ENCODE measurements at places on chromosomes 7 and 10. TPM values are rescaled to one million over a fixed set of nuclear protein-coding genes. Genes with fewer than 3 reads are reported as not detected.
A peak's percentile ranks its signal among the peaks of the same experiment; 100 is the strongest.

HABP2 gene
- total RNA-seq = not detected

GIMAP2 gene
- total RNA-seq = not detected

CNTNAP2 gene
- total RNA-seq = 14.0 TPM

WNT8B gene
- not detected for total RNA-seq

PSMA2 gene
- 119 TPM for total RNA-seq

HOXA10 gene
- total RNA-seq = not detected

FAM25G gene
- total RNA-seq = not detected

GRCh38 chr10:126950401-126951105, 45.3 kb downstream of the DOCK1 start:
- no peak for DNase-seq

DNA sequence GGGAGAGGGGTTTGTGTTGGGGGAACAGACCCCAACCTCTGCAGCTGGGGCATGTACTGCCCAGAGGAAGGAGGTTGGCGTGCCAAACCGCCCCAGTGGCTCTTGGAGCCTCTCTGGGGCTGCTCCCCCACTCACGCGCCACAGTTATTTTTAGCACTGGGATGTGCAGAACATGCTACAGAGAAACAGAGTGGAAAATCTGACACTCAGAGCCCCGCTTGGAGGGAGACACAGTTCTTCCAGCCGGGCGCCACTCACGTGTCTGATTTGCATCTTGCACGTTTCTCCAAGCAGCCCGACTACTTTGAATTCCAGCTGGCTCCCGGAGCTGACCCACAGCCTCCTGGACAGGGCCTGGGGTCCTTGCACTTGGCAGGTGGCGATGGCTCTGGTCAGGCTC, 182.0 kb downstream of the RPS24 start:
- DNase-seq = peak; percentile 51

DNA sequence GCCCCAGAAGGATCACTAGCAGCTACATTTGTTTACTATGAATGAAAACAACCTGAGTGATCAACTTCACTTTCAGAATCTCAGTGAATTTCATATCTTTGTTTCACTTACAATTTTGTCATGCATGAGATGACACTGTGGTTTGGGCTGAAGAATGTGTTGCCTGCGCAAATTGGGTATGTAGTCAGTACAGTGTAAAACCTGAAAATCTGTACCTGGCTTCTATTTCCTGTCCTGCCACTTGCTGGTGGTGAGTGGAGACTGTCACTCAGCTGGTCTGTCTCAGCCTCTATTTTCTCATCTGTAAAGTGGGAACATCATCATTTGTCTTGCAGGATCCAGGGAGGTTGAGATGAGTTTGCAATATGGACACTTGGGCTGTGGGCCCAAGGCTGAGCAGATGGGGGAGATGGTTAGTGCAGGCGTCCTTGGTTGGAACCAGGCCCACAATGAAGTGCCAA, 118.0 kb downstream of the WDFY4 start:
- DNase-seq = no peak

- DNase-seq = no peak
Observed at GRCh38 chr10:117860823-117861222, 185.9 kb downstream of the RAB11FIP2 start.

GRCh38 chr7:146661435-146661834, 544.8 kb downstream of the CNTNAP2 start:
- no peak for DNase-seq

DNA sequence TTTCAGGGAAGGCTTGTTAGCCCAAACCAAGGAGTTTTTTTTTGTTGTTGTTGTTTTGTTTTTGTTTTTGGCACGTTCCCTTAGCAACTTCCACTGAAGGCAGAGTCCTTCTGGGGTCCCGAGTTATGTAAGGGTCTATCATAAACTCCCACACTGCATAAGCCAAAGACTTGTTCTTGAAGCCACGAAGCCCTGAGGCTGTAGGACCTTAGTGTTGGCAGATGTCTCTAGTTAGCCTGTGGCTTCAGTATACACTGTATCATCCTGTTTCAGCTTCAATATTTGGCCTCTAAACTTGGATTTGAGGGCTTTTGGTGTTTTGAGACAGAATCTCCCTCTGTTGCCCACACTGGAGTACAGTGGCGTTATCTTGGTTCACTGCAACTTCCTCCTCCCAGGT, 13.6 kb downstream of the KPNA7 start:
- no peak for DNase-seq

- DNase-seq = no peak
Observed at GRCh38 chr7:5758753-5759335, 22.6 kb downstream of the RNF216 start.

- no peak for DNase-seq
Observed at GRCh38 chr7:94420328-94420727, 25.6 kb downstream of the COL1A2 start.

DNA sequence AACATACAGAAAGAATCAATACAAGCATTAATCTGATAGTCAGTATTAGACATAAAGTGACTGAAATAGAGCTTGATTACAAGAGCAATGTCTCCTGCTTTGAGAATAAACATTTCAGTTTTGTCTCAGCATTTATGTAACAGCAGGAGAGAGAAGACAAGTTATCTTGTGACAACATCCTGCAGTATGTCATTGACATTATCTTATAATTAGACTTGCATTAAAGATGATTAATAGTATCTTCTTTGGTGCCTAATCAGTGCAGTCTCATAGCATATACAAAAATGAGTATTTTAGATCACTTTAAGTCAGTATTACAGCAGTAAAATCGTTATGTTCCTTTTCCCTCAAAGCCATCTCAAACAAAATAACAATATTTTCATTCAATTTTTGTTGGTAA, 436.1 kb upstream of the ETV1 start:
- no peak for DNase-seq

- DNase-seq = no peak
Observed at GRCh38 chr7:96578606-96579005, 131.0 kb downstream of the SEM1 start.

DNA sequence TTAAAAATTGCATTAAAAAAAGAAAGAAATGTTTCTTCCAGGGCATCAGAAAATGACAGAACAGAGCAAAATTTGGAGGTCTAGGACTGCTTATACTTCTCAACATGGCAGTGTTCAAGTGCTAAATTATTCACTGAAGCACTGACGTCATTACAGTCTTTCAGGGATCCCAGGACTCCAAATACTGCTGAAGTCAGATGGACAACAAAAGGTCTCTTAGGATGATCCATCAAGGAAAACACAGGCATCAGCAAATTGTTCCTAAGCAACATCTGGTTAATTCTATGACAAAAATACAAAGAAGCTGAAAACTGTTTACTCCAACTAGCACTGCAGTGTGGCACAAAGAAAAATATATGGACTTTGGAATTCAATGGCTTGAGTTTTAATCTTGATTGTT, 52.1 kb downstream of the PDK4 start:
- no peak for DNase-seq

DNA sequence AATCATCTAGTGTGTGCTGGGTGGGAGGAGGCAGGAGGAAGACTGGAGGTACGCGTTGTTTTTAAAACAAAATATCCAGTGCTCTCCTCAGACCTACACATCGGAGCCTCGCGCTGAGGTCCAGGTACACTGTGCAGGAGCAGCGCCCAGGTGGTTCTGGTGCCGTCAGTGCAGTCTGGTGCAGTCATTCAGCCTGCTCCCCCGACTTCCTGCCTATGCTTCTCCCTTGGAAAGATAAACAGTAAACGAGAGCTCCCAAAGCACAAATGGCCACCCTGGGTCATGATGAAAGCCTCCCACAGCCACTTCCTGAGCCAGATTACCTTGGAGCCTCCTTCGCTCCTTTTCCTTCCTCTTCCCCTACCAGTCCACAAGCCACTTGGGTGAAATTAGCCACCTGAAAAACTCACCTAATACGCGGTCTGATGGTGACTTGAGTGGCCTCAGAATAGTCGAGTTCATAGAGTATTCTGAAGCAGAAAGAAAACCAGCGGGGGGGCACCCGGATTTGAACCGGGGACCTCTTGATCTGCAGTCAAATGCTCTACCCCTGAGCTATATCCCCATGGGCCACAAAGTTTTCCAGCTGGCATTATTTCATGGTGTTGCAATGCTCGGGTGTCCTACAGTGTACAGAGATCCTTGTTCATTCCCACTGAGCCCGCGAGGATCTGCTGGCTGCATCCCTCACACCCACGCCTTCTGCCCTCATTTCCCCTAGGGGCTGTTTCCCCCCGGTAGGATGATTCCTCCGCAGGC, 82.5 kb downstream of the ZNF467 start:
- peak; percentile 59 for DNase-seq

DNA sequence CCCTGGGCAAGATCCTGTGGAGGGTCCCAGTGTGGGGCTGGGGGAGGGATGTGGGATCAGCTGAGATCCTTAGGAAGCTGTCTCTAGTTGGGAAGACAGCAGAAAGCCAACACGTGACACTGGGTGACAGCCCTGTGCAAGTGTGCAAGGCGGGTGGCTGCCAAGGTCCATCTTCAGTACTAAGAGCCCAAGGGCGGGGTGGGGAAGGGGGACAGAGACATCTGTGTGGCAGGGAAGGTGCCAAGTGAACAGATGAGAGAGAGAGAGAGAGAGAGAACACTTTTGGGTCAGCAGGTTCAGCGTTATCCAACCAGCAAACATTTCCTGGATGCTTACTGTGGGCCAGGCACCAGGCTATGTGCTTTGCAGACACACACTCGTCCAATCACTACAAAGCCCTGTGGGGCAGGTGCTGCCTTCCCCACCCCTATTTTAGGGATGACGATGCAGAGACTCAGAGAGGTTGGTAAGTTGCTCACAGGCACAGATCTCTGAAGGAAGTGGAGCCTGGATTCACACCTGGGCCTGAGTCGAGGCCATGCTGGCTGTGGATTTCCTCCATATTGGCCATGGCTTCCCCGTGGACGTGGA, 135.7 kb downstream of the GRK5 start:
- DNase-seq = no peak

- DNase-seq = no peak
Observed at GRCh38 chr10:13376297-13376696, 28.2 kb upstream of the SEPHS1 start.

DNA sequence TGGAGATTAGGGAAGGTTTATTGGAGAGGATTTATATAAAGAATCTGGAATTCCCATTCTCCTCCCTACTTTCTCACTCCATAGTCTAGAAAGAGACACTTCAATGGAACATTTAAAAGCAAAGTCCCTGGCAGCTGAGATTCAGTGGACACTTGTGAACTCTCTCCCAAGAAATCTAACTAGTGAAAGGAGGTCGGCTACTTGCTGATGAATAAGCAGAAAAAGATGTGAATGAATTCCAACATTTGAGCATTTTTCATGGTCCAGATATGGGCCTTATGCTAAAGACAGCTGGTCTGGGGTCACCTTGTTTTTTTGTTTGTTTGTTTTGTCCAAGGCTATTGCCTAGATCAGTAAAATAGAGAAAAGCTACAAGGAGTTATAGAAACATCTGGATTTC, 141.1 kb upstream of the LRRTM3 start:
- DNase-seq = peak; percentile 43

DNA sequence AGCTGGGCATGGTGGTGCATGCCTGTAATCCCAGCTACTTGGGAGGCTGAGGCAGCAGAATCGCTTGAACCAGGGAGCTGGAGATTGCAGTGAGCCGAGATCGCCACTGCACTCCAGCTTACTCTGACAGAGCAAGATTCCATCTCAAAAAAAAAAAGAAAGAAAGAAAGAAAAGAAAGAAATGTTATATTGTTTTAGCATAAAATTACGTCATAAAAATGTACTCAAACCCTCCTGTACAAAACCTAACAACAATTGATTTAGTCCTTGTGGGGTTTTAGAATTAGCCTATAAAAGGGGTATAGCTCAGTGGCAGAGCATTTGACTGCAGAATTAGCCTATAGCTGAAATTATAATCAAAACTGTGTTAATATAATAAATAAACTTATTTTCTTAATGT, 27.9 kb downstream of the PIK3AP1 start:
- no peak for DNase-seq

- DNase-seq = no peak
Observed at GRCh38 chr10:24552346-24553016, 171.2 kb downstream of the ARHGAP21 start.

GRCh38 chr7:23065974-23066373, 39.6 kb upstream of the KLHL7 start:
- peak; percentile 73 for DNase-seq

DNA sequence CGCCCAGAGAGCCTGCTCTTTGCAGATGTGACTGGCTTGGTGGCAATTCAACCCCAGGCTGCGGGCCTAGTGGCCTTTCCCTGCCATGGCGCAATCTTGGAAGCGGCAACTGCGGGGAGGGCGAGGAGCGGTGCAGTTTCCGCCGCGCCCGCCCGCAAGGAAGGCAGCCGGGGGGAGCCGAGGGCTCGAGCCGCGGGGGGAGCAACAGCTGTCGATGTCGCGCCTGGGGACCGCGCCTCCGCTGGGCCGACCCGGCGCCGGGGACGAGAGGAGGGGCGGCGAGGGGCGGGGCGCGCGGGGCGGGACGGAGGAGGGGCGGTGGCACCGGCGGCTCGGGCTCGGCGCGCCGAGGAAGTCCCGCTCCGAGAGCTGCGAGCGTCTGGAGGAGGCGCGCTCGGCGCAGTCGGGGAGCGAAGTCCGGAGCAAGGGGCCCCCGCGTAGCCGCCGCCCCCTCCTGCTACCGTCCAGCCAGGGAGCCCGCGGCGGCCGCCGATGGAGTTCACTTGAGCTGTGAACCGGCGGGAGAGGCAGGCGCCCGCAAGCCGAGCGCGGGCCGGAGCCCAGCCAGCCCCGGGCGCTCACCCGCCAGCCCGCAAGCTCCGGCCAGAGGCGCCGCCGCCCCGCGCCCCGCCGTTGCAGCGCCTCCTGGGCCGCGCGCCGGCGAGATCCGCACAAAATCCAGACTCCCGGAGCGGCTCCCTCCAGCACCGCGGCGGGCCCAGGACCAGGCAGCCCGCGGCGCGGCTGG, 438.1 kb upstream of the GALNT17 start:
- peak; percentile 51 for DNase-seq

GRCh38 chr10:75410132-75411005, 8.8 kb upstream of the ZNF503 start:
- no peak for DNase-seq

DNA sequence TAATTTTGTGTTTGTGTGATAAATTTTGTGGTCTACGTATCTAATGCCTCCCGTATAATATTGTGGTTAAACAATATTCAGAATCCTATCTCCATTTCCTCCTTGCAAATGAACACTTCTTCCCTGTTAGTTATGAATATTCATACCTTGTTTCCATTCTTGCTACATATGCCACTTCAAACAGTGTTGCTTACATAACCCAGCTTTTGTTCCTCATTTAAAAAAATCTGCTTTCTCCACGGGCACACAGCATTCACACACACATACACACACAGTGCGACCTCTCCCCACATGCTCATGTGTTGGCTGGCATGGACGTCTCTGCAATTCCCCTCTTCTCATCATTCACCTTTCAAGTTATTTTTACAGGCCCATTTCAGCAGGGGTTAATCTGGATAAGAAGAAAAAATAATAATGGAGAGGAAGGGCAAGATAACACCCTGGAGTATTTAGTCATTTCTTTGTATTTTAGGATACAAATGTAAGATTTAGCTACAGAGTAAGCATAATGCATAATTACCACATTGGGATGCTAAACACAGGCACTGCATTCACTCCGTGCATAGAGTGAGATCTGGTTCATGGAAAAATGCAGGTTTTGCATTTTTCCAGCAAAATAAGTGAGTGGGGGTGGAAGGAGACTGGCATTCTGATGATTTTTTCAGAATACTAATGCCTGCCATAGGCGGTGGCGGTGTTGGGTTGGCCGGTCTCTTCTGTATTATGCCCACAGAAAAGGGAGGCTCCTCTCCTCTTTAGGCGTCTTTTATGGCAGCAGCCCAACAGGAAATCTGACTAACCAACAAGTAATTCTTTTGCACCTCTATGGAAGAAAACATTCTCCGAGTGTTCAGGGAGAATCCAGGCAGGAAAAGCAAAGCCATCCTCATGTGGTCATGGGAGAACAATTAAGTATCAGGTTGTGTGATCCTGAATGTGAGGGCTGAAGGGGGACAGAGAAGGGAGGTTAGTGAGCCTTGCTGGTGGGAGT, 31.7 kb upstream of the ELMO1 start:
- no peak for DNase-seq

- DNase-seq = no peak
Observed at GRCh38 chr10:124324451-124324850, 94.3 kb downstream of the OAT start.

Measured in astrocyte (in vitro differentiated cells and primary cell).